DMS 273 treated with DMSO at 0.1 percent for 48 hours (cell line): ENCODE measurements at places on chromosomes 2 and 18.

GRCh38 chr2:40592218-40592617 is 140.3 kb upstream of the SLC8A1 start:
- DNase-seq, result no peak

- DNase-seq, result no peak
These were observed 31.2 kb downstream of the ZNF516 start for GRCh38 chr18:76463872-76464271.

GRCh38 chr2:116674188-116674587 is 1140.3 kb upstream of the DDX18 start:
- DNase-seq, result no peak

GRCh38 chr2:54895730-54896129 is 154.5 kb downstream of the RTN4 start:
- DNase-seq, result no peak

- no peak for DNase-seq
These were observed 273.7 kb upstream of the PKDCC start for GRCh38 chr2:41774011-41774605.

DNA sequence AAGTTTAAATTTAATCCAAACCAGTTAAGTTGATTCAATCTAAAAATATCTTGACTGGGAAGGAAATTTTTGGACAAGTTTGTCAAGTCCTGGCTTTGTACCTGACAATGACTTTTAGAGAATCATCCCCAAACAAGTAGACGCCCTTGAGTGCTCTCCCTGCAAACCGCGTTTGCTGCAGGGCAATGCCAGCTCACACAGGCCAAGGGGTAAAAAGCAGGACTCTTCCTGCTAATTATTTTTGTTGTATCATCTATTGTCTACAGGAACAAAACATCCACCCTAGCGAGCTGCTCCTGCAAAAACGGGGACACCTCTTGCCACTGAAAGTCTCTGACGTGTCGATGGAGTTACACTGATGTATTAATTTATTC is 10.9 kb downstream of the ID2 start:
- no peak for DNase-seq

- no peak for DNase-seq
These were observed 33.8 kb downstream of the PLA2R1 start for GRCh38 chr2:160028431-160029269.
